ENCODE measurements at places on chromosomes 5 and 9.
A peak's percentile ranks its signal among the peaks of the same experiment; 100 is the strongest.

- no peak for DNase-seq
These were observed 20.6 kb downstream of the PITX1 start for GRCh38 chr5:135013445-135013844.

GRCh38 chr5:124172389-124173003 is 573.9 kb downstream of the ZNF608 start:
- DNase-seq, result no peak

DNA sequence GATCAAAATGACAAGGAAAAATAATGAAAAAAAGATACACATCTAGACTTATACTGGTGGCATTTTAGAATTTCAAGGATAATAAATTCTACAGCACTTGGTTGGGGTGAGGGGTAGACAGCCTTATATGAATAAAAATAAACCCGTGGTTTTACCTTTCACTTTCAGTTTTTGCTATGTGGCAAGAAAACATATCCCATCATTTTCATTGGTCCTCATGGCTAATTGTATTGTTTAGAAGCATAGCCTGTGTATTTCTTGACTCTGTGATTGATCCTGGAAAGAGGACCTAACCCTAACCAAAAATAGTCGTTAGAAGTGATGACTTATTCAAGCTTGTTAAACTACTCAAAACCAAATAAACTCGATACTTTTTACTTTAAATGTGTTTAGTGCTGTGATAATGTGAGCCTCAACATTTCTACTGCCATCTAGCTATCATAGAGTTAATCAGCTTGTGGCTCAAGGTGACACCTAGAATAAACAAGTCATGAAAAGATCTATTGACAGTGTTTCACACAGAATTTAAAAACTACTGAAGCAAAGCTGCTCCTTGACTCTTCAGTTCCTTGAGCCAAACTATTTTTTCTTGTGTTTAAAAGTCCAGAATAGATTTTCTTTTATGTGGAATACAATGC is 153.3 kb upstream of the IZUMO3 start:
- no peak for DNase-seq

DNA sequence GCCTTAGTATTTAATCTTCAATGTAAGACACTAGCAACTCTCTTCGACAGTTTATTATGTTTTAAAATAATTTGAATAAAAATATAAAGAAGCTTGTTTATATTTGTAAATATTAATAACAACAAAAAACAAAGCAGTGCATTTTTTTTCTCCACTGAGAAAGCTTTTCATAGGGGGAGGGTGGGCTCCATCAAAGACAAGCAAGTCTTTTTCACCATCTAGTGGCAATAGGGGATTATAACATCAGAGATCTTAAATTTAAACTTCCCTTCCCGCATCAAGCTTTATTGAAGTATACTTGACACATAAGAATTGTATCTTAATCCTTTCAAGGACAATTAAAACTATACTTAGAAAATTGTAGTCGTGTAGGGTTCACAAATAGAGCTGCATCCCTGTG is 9.3 kb upstream of the OR13F1 start:
- no peak for DNase-seq

DNA sequence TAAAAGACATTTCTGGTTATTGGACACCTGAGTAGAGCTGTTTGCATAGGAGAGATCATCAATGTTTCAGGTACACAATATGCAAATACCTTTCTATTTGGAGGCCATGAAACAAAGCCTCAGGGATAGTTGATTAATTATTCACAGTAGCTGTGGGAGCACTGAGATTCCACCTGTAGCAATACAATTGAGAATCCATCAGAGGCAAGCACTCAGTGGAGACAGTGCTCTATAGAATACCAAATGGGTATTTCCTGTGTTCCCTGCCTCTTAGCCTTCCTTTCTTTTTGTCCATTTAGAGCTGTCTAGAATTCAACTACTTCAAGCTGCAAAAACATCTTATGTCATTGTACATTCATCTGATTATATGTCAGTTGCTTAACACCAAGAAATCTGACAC is 1754.0 kb upstream of the ACO1 start:
- no peak for DNase-seq

- peak; percentile 57 for DNase-seq
These were observed 531.2 kb upstream of the ZNF608 start for GRCh38 chr5:125277494-125278154.
